ENCODE measurements at places on chromosomes 3 and 15.

DNA sequence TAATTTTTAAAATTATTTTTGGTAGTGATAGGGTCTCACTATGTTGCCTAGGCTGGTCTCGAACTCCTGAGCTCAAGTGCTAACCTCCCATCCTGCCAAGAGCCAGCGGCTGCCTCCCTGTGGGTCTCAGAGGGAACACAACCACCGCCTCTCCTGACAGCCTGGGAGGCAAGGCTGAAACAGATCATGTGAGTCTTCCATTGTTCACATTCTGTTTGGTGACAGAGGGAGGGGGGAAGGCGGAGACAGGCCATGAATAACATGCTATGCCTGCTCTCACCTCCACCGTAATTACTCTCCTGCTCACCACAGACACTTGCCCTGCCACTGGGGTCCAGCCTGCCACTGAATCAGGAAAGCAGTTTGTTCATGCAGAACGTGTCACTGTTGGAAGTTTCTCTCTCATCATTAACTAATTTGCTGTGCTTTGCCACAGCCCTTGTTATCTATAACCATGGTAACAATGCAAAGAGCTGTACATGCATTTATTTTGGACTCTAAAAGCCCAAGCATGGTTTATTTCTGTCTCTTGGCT, 78.4 kb upstream of the RASGRF1 start:
- DNase-seq: no peak

DNA sequence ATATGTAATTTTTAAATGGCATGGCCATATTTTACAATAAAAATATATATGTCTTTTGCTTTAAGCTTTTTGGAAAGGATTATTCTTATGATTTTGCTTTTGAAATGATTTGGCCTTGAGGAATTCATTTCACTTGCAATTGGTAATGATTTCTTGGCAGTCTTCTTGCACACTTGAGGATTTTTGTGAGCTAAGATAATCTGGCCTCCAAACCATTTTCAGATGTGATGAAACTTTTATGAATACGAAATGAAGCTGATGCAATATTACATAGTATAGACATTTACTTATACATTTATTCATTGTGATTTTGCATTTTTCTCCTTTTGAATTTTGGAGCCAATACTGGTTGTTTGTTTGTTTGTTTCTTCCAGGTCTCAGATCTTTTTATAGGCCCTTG, 6.4 kb upstream of the SH2D7 start:
- no peak for DNase-seq

DNA sequence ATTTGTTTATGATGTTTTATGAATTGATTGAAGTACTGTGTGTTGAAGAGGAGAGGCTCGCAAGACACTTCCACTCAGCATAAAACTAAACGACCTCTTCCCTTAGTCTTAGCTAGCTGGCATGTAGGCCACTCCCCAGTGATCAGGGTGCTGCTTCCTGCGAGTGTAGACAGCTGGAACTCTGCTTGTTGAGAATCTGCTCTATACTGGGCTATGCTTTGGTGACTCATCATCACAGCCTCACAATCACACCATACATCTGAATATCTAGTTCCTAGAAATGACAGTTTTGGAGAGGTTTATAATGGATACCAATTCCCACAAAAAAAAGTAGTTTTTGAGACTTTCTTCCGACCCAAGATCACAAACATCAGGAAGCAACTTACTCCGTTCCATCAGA, 1.5 kb upstream of the SLC24A5 start:
- DNase-seq: no peak

- no peak for DNase-seq
These were observed 137.5 kb downstream of the NR2F2 start for GRCh38 chr15:96468036-96468435.

GRCh38 chr3:35078780-35079179, 560.5 kb upstream of the ARPP21 start:
- no peak for DNase-seq

DNA sequence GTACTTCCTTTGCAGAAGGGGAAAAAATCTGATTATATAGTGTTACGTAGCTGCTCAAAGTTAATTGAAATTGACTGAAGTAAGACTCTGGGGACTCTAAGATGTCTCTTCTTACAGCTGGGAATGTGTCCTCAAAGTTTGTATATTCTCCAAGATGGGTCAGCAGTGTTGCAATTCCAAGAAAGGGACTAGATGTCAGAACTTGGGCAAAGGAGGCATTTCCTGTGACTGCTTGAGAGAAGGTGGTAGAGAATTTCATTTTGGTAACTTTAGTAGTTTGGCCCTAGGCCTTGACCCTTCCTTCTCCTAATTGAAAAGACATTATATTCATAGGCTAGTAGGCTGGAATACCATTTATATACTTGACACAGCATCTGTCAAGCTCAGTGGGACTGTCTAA, 33.9 kb downstream of the PTPRG start:
- DNase-seq: no peak

DNA sequence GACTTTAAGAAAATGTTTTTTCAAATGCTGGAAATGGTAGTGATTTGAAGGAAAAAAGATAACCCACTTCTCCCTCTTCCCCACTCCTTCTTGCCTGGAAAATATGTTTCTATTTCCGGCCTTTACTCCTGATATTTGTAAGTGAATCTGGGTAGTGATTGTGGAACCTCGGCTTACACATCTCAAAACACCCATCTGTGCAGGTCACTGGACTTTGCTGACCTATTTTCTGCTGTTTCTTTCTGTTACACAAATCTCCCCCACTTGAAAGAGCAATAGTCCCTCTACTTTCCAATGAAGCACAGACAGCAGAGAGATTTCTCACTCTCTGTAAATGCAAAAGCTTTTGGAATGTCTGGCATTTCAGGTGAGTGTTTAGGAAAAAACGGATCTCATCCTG, 76.9 kb upstream of the ICE2 start:
- no peak for DNase-seq

DNA sequence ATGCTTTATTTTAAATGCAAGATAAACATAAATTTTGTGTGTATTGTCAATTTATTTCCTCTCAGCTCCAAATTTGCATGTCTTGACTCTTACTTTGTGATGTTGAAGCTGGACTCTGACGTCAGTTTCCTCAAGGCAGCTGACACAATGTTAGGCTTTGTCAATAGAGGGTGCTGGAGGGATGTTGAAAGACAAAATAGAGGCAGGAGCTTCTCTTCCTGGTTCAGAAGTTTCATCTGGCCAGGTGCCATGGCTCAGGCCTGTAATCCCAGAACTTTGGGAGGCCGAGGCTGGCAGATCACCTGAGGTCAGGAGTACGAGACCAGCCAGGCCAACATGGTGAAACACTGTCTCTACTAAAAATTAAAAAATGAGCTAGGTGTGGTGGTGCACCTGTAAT, 408.6 kb downstream of the GBE1 start:
- no peak for DNase-seq

DNA sequence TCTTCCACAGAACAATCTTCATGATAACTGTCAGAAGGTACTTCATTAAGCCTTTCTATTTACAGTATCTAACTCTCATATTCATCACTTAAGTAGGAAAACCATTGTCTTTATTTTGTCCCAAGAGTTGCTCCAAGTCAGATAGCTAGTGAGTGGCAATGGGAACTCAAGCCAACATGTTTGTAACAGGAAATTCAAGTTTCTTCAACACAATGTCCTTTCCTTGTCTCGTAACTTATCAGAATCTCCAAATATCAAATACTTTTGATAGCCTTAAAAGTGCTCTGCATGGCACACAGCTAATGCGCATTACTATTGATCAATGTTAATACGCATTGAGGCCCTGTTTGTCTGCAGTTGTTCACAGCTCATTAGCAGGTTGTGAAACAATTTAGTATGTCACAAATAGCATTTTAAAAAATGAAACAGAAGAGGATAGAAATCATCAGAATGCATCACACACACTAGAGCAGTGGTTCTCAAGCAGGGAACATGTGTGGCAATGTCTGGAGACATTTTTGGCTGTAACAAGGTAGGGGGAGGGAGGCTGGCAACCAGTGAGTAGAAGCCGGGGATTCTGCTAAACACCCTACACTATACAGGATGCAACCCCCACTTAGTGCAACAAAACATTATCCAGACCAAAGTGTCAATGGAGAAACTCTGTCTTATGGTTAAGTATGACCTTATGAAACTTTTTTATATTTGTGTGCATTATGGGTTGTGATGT, 27.5 kb downstream of the BTLA start:
- no peak for DNase-seq

GRCh38 chr3:126692858-126693257, 11.2 kb upstream of the CHCHD6 start:
- DNase-seq: no peak

DNA sequence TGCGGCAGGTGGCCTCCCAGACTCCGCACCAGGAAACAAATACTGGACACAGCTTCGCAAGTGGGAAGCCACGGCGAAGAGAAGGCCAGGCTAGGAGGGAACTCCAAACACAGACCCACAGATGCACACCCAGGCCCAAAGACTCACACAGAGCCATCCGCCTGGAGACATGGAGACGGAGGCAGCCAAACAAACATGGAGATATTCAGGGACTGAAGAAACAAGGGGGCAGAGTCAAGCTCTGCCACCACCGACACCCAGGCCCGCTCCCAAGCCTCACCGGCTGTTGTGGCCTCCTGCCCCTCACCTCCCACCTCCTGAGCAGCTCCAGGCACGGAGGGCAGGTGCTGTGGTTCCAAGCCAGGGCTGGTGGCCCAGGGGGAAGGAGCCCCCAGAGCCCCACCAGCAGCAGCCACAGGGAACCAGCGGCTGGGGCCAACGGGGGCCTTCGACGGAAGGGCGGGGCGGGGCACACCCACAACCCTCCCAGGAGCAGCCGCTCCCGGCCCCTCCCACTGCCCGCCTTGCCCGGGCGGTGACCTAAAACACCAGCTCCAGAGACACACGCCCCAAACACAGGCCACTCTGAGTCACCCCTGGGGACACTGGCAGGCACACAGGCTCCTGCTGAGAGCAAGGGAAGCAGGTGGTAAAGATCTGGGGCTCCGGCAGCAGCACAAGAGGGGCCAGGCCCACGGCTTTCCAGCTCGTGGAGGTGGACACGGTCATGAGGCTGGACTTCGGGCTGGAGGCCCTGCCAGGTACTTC, 31.9 kb downstream of the TNK2 start:
- no peak for DNase-seq

DNA sequence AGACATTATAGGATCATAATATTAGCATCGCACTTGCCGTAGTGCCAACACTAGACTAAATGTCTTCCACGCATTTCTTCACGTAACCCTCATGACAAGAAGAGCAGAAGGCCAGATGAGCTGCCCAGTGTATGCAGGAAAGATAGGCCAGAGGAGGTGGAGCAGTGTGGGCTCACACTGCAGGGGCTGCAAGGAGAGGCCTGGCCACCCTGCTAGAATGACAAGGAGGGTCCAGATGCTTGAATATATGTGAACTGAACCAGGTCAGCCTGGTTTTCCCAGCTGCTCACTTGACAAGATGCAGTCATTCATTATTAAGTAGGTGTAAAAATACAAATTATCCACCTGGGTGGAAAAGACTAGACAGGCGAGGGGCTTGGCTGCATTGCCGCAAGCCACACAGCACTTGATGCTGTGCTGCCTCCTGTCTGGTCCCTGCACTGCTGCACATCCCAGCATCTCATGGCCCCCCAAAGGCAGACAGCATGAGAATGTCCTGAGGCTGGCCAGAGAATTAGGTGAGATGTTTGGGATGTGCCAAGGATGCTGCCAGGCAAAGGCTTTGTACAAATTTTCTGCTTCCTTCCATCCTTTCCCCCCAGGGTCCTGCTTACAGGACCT, 115.2 kb downstream of the NTRK3 start:
- DNase-seq: no peak

- no peak for DNase-seq
These were observed 58.0 kb upstream of the HERC1 start for GRCh38 chr15:63891768-63892133.

GRCh38 chr15:73628976-73629797, 4.0 kb downstream of the NPTN start:
- no peak for DNase-seq

DNA sequence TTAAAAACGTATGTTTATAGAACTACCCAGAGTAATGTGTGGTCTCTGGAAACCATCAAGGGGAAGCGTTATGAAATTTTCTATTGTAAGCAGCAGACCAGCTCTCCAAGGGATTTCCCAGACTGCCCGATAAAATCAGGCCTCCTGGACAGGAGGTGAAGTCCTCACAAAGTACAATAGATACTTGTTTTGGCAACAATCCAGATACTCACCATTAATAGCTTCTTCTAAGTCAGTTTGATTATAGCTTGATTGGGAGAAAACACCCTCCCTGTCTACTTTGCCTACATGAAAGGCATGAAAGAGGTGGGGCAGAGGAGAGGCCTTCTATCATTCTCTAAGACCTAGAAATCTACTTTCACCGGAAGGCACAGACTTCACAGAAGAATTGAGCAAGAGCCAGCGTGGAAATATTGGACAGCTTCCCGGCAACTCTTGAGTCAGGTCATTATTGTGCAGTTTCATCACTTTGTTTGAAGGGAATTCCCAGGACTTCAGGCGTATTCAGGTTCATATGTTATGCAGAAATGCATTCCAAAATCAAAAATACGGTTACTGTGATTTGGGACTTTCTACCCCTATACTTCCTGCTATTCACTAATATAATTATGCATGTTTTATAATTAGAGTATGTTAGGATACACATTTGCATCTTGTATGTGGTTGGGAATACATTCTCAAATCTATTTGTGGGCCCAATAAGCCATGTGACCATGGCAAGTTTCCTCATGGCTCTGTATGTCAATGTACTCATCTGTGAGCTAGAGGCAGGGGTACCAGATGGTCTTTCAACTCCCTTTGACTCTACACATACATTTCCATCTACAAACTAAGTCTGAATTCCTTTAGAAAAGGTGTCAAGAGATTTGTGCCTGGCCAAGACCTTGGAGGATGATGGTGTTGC, 103.5 kb downstream of the CD47 start:
- no peak for DNase-seq

DNA sequence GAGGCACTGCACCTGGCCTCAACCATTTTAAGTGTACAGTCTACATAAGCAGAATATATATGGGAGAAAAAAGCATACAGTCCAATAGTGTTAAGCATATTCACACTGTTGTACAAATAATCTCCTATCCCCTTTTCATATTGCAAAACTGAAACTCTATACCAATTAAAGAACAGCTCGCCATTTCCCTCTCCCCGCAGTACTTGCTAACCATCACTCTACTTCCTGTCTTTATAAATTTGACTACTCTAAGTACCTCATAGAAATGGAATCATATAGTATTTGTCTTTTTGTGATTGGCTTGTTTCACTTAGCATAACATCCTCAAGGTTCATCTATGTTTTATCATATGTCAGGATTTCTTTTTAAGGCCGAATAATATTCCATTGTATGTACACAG, 21.6 kb upstream of the TASOR start:
- no peak for DNase-seq

DNA sequence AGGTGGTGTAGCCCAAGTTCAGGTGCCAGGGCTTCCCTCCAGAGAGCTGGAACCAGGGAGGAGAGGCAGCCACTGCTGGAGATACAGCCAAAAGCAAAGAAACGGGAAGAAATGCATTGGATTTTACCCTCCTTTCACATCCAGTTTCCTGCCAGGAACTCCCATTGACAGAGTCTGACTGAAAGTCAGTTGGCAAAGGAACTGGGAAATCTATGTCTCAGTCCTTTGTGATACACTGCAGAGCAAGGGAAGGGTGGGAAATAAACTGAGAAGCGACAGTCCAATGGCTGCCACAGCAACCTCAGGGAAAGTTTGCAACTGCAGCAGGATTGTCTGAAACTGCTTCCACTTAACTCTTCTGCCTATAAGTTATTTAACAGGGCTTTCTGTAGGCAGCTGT, 142.6 kb downstream of the SATB1 start:
- DNase-seq: no peak

GRCh38 chr15:66130496-66131034, 123.0 kb downstream of the MEGF11 start:
- DNase-seq: no peak

- DNase-seq: no peak
These were observed 173.5 kb downstream of the KLF13 start for GRCh38 chr15:31499953-31500765.

- no peak for DNase-seq
These were observed 30.8 kb upstream of the GOLGA6L9 start for GRCh38 chr15:82398785-82399184.

All from left renal pelvis (tissue), 4 donors.